ENCODE measurements at places on chromosomes 3 and 15.

GRCh38 chr3:157542711-157543500 is 39.7 kb upstream of the VEPH1 start:
- peak; percentile 55 for DNase-seq

DNA sequence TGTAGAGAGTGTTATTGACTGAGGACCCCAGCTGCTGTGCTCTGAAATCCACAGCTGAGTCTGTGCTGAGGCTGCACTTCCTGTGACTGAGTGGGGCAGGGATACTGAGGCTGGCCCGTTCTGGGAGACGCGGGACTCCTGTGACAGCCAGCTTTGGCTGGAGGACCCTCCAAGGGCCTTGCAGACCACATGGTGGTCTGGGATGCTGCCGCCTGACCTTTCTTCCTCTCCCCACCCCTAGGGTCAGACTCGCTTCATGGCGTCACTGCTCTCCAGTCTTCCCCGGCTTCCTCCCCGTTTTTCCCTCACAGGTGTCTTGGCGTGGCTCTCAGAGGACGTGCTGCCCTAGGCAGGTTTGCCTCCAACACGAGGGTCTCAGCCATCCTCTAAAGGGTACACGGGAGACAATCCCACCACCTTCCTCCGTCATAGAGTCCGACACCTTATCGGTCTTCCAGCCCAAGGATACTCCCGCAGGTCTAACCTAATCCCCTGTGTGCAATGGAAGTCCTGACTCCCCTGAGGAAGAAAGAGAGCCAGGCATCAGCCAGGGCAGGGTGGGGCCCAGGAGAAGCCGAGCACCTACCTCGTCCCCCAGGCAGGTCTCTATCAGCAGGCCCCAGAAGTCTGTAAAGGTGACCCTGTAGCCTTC is 19.9 kb upstream of the EHD4 start:
- no peak for DNase-seq

GRCh38 chr15:100269831-100270230 is 71.9 kb downstream of the ADAMTS17 start:
- DNase-seq: no peak

DNA sequence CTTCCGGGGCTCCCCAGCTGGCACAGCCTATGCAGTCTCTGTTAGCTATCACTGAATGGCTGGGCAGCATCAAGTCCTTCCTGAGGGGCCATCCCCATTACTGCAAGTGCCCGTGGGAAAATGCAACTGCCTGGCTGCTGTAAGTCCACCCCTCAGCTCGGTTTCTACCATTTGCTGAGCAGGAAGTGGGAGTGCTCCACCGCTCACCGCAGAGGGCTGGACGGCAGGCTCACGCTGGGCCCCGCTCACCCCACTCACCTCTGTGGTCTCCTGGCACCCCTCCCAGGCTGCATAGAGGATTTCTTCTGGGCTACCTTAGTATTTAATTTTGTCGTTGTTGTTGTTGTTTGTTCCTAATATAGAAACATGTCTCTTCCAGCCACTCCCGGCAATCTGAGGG is 270.2 kb downstream of the PLCL2 start:
- DNase-seq: no peak

DNA sequence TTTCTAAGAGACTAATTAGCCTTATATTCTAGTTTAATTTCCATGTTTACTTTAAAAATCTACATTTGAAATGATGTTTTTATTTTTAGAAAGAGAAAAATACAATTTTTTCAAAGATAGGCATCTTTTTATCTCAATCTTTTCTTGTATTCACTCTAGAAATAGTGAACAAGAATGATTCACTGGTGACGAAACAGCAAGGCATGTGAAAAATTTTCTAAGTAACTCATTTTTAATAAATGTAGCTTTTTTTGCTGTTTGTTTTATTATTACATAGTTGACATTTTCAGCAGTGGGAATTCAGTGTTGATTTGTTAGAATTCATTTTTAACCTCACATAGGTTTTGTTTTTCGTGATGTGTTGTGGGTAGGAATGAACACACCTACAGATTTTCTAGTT is 1226.4 kb downstream of the NSUN3 start:
- peak; percentile 57 for DNase-seq

GRCh38 chr3:13111173-13111872 is 38.1 kb upstream of the IQSEC1 start:
- DNase-seq: no peak

DNA sequence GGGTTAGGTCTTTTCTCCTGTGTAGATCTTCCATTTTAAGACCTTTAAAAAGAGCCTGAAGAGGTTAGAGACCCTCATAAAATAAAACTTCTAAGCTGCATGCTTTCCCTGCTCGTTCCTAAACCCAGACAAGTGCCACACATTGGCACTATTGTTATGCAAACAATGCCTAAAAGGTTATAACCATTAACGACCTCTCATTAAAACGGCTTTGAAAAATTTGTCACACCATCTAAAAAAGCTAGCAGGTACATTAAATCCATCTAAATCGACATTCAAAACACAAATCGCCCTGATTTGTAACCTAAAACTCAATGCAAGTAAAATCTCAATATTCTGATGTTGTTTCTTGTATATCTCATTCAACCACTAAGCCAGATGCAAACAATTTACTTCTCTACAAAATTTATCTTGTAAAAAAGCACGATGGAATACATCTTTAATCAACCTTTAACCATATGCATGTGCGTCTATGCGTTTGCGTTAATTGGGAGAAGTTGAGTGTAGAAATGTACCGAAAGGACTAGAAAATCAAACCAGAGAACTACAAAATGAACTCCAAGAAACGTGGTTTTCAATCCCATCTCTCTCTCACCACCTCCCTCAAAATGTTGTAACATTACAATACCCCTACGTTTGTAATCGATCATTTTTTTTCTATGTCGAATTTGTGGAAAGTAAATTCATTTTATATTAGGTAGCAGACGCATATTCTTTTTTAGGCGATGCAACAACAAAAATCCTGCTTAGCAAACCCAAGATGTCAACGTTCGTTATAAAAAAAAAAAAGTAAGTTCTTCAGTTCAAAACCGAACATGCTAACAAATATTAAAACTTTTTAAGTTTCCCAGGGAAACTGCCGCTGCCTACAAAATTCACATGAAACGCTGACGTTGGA is 1.2 kb downstream of the ALDH1A2 start:
- no peak for DNase-seq

GRCh38 chr3:165815682-165816081 is 21.5 kb downstream of the BCHE start:
- DNase-seq: no peak

GRCh38 chr3:15220661-15221060 is 14.6 kb downstream of the CAPN7 start:
- DNase-seq: no peak

GRCh38 chr3:146561879-146562278 is 17.5 kb upstream of the PLSCR1 start:
- no peak for DNase-seq

DNA sequence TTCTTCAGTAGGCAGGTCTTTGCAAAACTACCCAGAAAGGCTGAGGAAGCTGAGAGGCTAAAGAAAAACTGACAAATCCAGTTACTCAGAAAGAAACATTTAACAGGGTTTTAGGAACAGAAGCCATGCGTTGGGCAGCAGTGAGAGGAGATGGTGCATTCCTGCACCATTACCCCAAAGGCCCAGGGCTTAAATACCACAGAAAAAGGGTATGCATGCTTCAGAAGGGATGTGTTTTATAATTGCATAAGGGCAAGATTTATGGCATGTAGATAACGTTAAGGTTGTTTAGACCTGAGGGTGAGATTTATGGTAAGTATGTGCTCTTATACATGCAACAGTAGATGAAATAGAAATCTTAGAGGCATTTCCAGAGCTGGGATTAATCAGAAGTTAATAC is 10.0 kb downstream of the C3orf52 start:
- no peak for DNase-seq

GRCh38 chr15:52117549-52117948 is 5.0 kb upstream of the BCL2L10 start:
- DNase-seq: no peak

All from brain microvascular endothelial cell (primary cell).